ENCODE measurements at places on chromosomes 3 and 15.

- no peak for DNase-seq
Measured at GRCh38 chr15:74873756-74874424, 725 bp upstream of the SCAMP2 start.

DNA sequence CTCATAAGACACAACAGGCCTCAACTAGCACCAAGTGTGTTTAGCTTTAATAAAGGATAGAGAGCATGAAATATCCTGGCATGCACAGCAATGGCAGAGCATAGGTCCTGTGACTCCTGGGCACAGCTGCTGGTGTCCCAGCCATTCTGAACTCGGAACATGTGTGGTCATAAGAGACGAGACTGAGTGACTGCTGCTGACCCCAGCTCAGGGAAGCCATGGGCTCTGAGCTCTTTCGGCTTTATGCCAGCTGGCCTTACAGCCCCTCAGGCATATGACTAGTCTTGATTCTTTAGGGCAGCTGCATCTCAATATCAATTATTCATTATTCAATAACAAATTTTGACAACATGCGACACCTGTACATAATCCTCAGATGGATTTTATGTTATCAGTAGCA is 62.4 kb upstream of the TOPAZ1 start:
- no peak for DNase-seq

- no peak for DNase-seq
Measured at GRCh38 chr3:138399766-138400165, 34.6 kb upstream of the ESYT3 start.

DNA sequence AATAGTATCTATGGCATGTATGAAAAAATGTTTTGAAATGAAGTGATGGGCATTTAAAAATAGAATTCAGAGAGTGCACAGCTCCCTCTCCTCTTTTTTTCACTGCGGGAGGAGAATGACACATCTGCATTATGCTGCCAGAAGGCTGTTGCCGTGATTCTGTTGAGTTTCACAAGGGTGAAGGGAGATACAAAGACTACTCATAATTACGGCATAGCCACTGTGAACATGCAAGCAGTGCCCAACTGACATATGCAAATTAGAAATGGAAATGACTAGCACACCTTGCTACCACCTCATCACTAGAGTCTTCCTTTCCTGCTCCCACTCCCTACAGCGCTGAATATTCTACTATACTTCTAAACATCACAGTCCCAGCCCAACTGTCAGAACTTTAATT is 20.1 kb downstream of the IFT57 start:
- no peak for DNase-seq

DNA sequence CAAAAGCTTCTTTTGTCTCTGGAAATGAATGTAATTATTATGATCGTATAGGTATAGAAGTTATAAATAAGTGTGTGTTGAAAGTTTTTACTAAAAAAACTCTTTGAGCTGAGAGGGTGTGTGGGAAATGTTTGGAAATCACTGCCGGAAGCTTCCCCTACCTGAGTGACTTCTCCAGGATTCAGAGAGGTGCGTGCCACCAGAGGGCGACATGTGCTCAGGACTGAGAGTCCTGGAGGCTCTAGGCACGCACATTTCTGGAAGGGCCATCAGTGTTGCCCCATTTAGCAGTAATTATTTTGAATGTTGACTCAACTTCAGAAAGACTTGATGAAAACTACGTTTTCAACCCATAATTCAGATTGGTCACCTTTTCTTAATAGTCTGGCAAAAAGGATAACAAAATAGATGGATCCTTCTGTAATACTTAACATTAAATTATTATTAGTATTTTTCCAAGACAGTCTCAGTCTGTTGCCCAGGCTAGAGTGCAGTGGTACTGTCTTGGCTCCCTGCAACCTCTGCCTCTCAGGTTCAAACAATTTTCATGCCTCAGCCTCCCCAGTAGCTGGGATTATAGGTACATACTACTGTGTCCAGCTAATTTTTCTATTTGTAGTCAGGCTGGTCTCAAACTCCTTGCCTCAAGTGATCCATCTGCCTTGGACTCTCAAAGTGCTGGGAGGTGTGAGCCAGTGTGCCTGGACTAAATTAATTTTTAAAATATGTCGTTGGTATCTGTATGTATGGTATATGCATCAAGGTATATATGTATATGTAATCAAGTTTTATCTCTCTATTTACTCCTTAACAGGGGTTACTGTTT is 34.5 kb downstream of the GPR171 start:
- peak; percentile 78 for DNase-seq

DNA sequence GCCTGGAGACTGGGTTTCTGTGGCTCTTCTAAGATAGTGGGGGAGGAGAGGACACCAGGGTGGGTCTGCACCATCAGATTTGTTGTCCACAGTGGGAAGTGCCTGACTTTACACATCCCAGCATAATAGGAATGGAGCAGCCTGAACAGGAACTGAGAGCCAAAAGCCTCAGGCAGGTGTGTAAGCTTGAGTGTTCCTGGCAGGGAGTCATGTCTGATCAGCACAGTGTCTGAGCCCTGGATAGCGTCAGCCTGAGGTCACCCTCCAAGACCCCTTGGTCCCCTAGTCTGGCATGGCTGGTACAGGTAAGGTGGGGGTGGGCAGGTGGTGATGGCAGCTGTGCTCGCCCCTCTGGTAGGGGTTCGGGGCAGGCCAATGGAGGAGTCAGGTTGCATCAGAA is 20.2 kb downstream of the INSYN1 start:
- DNase-seq: no peak
